ENCODE measurements at places on chromosomes 1 and 21. TPM values are rescaled to one million over a fixed set of nuclear protein-coding genes. Genes with fewer than 3 reads are reported as not detected.

Gene PROX1
- under 0.01 TPM for total RNA-seq

Gene IL10
- not detected for total RNA-seq

Gene SAMD11
- 6.4 TPM for total RNA-seq

Gene SPRR3
- not detected for total RNA-seq

Gene TTC39A
- total RNA-seq = 1.4 TPM

Gene IGSF5
- total RNA-seq = 0.25 TPM

Gene ZMYND12
- total RNA-seq = 0.66 TPM

Gene LIPI
- total RNA-seq = not detected

Gene MAP3K21
- total RNA-seq = 1.7 TPM

Gene FAM3B
- total RNA-seq = not detected

Gene MX1
- total RNA-seq = 19.6 TPM

Gene LMNA
- 1,765 TPM for total RNA-seq

Gene SLC44A3
- total RNA-seq = 1.2 TPM

Gene CTSE
- not detected for total RNA-seq

Gene OR2T2
- total RNA-seq = not detected

Gene TBX15
- total RNA-seq = not detected

Gene LCE3E
- not detected for total RNA-seq

Gene ATP6V1G3
- not detected for total RNA-seq

Gene DMRTA2
- total RNA-seq = 0.11 TPM

Gene LRRIQ3
- 0.12 TPM for total RNA-seq

Gene FABP3
- 52.1 TPM for total RNA-seq

Gene TMOD4
- not detected for total RNA-seq

Gene MROH9
- under 0.01 TPM for total RNA-seq

Gene SERTAD4
- 0.33 TPM for total RNA-seq

Gene CFAP141
- not detected for total RNA-seq
